ENCODE measurements at places on chromosomes 11 and 22.

DNA sequence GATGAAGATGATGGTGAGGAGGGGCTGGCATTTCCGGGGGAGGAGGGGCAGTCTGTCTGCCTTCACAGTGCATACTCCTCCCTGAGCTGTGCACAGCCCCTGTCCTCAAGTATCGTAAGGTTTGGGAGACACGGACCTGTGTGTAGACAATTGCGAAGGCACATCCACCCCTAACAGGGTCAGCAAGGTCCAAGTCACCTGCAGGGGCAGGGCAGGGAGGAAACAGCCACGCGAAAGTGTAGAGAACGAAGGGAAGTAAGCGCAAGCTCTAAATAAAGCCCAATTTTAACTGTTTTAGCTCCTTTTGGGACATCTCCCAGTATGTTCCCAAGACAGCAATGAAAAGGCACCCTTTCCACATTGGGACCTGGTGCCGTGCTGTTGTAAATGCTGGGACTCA, 448.2 kb downstream of the TBC1D22A start:
- no peak for DNase-seq

DNA sequence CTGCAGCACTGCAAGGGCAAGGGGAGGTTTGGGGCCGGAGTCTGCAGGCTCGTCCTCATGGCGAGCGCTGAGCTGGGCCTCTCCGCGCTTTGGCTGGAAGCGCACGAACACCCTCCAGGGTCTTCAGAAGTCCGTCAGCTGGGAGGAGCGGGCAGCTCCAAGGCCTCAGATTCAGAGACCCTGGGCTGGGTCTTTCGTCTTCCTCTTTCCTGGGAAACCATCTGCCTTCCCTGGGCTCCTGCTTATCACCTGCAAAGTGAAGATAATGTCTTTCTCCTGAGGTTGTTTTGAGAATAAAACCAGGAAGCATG, 525.6 kb downstream of the BRD1 start:
- no peak for DNase-seq

- no peak for DNase-seq
Measured at GRCh38 chr11:1192741-1193325, 30.0 kb upstream of the MUC5B start.

- DNase-seq, result no peak
Measured at GRCh38 chr22:22059291-22060002, 76.9 kb upstream of the TOP3B start.

DNA sequence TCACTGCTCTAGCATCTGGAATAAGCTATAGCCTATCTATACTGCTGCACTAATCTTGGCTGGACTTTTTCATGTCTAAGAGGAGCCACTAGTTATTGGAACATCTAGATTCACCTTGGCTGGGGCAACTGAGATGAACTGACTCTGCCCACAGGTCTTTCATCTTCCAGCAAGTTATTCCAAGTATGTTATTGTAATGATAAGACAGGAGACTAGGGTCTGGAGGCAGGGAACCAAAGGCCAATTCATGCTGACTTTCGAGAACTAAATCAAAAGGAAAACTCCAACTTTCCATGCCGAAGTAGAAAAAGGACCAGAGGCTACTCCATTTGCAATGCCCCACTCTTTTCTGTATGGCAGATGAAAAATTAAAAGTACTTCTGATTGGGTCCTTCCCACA, 1243.0 kb upstream of the RAG2 start:
- DNase-seq, result no peak

DNA sequence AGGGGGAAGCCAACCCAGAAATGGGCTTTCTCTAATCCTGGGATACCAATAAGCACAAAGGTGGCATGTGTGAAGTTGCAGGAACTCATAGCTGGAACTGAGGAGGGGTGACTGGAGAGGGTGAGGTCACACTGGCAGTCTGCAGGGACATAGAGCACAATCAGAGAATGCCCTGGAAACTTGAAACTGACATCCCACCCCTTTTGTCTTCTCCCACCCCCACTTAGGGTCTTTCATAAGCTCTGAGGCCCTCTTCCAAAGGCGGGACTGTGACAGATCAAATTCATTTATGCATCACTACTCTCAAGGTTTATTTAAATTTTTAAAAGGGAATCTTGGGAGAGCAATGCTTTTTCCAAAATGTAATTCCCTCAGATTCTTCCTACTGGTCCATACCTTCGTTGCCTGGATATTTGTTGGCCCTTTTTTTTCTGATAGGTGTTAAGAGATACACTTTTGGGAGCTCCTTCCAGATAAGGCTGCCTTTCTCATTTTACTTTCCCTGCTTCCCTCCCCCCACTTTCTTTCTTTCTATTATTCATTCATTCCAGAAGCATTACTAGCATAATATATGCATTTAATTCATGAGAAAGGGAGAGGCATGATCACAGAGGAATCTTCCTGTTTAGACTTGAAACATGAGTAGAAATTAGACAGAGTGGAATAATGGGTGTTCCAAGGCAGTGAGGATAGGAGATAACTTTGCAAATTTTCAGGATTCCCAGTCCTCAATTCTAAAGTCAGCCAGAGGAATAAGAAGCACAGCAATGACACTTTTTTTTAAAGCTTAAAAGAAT, 14.8 kb downstream of the OR51E2 start:
- DNase-seq, result no peak

GRCh38 chr11:130106381-130106780, 36.7 kb downstream of the APLP2 start:
- DNase-seq, result no peak

GRCh38 chr11:109016724-109017123, 351.9 kb downstream of the DDX10 start:
- no peak for DNase-seq

DNA sequence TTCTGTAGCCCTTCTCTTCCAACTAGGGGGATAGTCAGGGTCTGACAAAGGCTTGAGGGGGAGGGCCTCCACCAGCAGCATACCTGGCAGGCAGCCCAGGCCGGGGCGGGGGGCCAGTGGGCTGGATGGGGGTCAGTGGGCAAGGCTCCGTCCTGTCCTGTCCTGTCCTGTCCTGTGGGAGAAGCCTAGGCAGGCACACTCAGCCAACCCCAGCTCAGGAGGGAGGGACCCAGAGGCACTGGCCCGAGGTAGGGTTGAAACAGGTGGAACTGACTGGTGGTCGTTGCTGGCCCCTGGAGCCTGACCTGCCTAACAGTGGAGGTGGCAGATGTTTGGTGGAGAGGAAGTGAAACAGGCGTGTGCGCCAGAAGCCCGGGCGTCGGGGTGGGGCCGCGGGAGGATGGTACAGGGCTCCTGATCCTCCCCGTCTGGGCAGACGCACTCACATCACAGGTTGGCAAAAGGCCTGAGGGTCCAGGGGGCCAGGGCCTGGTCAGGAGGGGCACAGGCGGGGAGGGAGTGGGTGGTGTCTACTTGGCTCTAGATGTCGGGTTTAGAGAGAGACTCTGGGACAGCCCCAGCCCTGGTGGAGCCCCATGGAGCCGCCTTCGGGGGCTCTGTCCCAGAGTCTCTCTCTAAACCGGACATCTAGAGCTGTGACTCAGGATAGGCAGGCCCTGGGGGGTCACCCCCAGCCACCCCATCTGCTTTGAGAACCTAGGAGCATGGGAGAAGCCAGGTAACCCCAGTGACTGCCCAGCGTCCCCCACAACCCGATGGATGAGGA, 32.5 kb upstream of the GRAMD4 start:
- DNase-seq, result no peak

- no peak for DNase-seq
Measured at GRCh38 chr11:75461151-75461550, 28.1 kb upstream of the KLHL35 start.

DNA sequence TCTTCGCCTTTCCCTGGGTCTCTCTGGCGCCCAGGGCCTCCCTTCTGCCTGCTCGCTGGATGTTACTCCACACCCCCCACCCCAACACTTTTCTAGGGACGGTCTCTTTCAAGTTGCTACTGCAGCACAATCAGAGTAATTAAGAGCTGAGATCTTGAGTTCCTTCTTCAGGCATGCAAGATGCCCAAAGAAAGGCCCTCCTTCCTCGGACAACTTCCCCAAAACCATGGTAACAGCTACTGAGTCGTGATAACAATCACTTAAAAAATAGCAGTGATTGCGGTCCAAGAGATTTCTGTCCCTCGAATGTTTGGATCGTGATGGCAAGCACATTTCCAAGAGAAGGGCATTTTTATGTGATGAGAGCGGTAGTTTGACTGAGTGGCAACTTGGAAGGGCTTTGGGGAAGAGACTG, 638 bp upstream of the TENM4 start:
- no peak for DNase-seq

- no peak for DNase-seq
Measured at GRCh38 chr11:21564833-21565682, 627.8 kb upstream of the ANO5 start.
